ENCODE measurements at places on chromosomes 12 and 14. TPM values are rescaled to one million over a fixed set of nuclear protein-coding genes. Genes with fewer than 3 reads are reported as not detected.

GRCh38 chr14:100297320-100298300 lies 8.6 kb downstream of the SLC25A29 start:
- no peak for DNase-seq

DNA sequence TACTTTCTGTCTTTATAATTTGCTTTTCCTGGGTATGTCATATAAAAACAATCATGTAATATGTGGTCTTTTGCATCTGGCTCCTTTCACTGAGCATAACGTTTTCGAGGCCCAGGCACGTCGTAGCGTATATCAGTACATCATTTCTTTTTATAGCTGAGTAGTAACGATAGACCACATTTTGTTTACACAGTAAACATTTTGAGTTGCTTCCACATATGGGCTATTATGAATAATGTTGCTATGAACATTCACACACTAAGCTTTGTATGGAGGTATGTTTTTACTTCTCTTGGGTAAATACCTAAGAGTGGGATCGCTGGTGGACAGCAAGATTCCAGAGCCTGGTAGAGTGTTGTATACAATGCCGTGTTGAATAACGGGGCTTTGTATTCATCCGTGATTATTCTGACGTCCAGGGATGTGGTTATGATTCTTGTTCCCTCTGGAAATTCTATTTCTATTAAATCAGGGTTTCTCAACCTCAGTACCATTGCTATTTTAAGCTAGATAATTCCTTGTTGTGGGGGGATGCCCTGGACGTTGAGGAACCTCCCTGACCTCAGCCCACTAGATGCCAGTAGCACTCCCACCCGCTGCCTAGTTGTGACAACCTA lies 38.9 kb upstream of the CIT start:
- no peak for DNase-seq

GRCh38 chr12:54689984-54690383 lies 41.8 kb upstream of the DCD start:
- no peak for DNase-seq

DNA sequence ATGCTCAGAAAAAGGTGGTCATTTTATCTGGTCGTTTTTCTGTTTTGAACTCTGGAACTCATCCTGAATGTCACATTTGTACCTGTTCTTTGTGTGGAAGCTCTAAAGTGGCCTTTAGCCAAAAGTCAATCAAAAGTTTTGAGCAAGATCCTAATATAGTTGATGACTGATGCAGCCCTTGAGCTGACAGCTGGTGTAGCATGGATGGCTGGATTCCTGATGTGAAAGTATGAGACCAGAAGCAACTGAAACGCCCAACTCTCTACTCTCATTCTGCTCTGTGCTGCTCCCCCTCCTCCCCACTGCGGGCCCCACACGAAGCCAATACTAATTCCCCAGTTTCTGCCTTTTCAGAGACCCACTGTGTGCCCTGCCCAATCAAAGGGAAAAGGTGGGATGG lies 10.3 kb upstream of the MYH7 start:
- DNase-seq, result no peak

GRCh38 chr14:27013678-27014077 lies 415.8 kb upstream of the NOVA1 start:
- no peak for DNase-seq

DNA sequence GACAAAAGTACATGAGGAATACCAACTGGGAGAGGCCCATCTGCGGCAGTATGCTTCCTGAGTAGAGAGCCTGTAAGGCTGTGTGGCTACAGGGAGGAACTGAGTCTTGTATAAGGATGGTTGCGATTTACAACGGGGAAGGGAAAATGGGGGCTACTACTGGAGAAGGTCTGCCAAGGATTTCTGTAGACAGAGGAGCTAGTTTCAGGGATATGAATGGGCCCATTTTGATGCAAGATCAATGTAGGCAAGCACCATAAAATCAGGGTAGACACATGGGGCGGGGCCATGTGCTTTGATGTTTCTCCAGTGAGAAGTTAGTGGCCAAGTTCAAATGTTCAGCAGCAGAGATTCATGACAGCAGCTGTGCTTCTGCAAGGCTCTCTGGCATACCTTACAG lies 149.4 kb downstream of the GPR65 start:
- DNase-seq, result no peak

Gene OVCH1
- not detected for total RNA-seq
